ENCODE measurements at places on chromosomes 1 and 21.

DNA sequence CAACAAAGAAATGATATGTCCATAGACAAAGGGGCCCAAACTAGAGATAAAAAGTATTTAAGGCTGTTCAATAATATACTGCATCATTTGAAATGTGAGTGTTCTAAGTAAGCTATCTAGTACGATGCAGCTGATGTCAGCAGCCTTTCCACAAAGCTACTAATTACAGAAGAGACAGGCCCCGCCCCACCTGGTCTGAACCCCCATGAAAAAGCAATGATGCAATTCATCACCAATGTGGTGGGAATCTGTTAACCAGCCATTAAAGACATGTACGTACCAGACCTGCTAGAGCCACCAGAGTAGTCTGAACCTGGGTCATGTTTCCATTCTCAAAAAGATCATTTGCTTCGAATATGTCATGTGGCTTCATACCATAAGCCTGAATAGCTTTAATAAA is 25.1 kb downstream of the CNN3 start:
- no peak for DNase-seq

- no peak for DNase-seq
Measured at GRCh38 chr1:67646145-67647035, 38.6 kb upstream of the GADD45A start.

- no peak for DNase-seq
Measured at GRCh38 chr1:209104646-209105045, 478.9 kb upstream of the CAMK1G start.

- no peak for DNase-seq
Measured at GRCh38 chr1:240178366-240178765, 86.7 kb downstream of the FMN2 start.

DNA sequence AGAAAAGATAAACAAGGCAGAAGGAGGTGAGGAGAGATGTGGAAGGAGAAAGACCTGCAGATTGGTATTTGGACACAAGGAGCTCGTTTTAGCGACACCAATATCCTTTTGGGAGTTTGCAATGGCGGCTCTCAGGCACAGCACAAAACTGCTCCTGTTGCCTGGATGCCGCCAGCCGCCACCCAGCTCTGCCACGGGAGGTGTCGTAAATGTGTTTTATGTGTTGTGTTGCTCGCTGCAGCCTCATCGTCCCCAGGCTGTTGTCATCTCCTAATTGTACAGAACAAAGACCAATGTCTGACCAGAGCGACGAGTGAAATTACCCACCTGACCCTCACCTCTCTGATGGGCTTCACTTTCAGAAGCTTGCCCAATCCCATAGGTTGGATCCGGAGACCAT is 96.6 kb upstream of the ZNF281 start:
- DNase-seq: no peak

DNA sequence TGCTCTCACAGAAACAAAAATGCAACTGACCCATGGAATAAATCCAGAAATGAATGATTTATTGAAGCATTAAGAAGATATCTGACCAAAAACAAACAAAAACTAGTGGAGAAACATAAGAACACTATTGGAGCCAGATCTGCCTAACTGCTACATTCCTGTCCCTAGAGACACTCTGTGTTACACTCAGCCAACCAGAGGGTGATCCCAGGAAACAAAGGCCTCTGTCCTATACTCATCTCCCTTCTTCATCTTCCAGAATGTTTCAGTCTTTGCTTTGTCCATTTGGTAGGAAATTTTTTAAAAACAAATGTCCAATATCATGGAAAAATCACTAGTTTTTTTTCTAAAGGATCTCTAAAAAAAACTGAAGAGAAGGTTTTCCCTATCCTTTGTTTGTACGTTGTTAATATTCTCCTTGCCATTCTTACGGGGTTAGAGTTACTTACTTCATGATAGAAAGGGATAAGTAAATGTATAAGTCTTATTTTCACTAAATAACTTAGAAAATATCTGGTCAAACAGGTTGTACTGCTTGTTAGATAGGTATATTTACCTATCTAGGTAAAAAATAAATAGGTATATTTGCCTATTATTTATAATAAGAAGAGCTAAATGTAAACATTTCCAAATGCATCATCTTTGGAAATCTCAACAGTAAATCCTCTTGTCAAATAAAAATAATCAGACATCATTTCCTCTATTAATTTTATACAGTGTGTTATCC is 59.1 kb downstream of the NME7 start:
- DNase-seq: no peak

GRCh38 chr1:9824702-9825089 is 931 bp upstream of the CLSTN1 start:
- DNase-seq: no peak

- no peak for DNase-seq
Measured at GRCh38 chr1:176903474-176903873, 261.0 kb downstream of the ASTN1 start.

GRCh38 chr1:8136766-8137165 is 110.7 kb upstream of the ERRFI1 start:
- DNase-seq: no peak

- no peak for DNase-seq
Measured at GRCh38 chr1:28507247-28507645, 1.4 kb downstream of the RCC1 start.

GRCh38 chr1:183065168-183065706 is 42.0 kb downstream of the LAMC1 start:
- DNase-seq: no peak

DNA sequence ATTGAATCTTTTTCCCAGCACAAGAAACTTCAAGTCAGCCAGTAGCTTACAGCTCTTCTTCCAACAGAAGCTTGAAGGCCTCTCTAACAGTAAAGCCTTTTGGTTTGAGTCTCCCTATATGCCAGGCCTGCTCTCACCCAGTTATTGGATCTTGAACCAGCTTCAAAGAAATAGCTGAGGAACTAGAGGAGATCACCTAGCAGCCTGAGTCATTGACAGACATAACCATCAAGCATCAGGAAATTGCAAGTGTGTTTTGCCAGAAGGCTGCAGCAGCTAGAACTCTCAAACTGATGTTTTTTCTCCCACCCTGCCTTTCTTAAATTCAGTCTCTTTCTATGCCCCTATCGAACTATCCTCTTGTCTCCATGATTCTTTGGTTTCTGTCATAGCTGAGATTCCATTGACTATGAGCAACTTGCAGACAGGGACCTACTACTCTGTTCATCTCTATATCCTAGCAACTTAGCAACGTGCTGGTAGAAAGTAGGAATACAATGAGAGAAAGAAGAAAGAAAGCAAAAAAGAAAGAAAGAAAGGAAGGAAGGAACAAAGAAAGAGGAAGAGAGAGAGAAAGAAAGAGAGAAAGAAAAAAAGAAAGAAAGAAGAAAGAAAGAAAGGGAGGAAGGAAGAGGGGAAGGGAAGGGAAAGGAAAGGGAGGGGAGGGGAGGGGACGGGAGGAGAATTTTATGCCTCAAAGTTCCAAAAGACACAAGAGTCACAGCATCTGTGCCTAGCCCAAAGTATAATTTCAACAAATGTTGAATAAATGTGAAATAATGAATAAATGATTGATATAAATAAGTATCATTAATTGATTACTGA is 60.0 kb upstream of the FGGY start:
- DNase-seq: no peak

DNA sequence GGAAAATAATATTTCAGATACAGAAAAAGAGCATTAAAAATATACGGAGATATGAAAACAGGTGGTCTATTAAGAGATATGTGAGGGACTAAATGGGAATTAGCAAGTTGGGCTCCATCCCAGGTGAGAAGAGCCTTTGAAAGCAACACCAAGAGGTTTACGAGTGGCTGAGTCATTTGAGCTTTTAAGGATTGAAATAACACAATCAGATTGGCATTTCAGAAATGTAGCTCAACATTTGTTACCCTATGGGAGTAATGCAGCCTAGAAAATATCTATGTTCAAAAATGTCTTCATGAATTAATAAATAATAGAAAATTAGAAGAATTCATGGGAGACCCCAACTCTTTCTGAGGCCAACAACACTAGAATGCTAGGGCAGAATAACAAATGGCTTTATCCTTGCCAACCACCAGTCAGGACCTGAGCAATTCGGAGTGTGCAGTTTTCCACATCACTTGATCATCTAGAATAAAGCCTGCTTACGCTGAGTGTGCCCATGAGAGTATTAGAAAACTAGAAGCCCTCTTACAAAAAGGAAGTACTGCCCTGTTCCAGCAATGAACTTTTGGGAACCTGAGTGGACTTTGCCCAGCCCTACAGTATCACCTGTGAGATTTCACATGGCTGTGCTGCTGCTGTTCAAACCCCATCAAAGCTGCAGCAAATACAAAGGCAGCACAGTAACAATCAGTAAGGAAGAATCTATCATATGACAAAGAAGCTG is 538.0 kb upstream of the CAMK1G start:
- no peak for DNase-seq

- DNase-seq: no peak
Measured at GRCh38 chr1:220894025-220894923, 15.0 kb downstream of the HLX start.

GRCh38 chr1:203673550-203674411 is 47.1 kb downstream of the ATP2B4 start:
- peak; percentile 49 for DNase-seq

- no peak for DNase-seq
Measured at GRCh38 chr1:107776900-107777663, 187.9 kb downstream of the VAV3 start.

DNA sequence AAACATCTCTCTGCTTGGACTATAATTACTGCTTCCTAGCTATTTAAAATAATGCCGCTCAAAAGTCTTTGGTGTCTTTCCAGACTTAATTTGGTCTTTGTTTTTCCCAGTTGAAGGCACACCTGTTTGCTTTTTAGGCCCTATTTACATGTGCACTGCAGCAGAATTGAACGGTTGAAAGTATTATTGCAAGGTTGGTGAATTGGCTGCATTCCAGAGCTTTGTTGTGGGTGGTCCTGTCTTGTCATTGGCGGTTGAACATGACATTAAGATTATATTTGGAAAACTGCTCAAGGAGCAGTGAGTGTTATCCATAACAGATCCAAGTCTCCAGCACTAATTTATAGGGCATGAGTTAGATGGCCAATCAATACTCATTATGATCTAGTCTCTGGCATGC is 656.3 kb downstream of the PTPRC start:
- DNase-seq: no peak

DNA sequence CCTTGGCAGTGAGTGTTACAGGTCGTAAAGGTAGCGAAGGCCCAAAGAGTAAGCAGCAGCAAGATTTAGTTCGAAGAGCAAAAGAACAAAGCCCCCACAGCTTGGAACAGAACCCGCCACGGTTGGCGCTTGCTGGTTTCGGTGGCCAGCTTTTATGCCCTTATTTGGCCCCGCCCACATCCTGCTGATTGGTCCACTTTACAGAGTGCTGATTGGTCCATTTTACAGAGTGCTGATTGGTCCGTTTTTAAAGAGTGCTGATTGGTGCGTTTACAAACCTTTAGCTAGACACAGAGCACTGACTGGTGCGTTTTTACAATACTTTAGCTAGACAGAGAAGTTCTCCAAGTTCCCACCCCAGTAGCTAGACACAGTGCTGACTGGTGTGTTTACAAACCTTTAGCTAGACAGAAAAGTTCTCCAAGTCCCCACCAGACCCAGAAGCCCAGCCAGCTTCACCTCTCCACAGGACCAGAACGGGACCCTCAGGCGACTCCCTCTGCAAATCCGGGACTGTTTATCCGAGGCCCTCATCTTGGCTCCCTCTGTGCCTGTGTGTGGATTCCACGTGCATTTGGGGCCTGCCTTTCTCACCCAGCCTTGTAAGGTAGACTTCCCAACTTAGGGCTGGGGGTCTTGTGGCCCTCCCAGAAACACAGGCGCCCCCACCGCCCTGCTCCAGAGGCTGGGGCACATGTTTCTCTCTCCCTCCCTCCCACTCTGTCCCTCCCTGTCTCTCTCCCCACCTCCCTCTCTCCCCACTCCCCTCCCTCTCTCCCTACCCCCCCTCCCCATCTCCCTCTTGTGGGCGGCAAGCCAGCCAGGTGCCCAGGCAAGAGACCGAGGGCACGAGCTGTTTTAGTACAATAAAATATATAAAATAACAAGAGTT is 12.6 kb downstream of the FTCD start:
- no peak for DNase-seq

GRCh38 chr1:112496290-112496689 is 12.5 kb upstream of the WNT2B start:
- DNase-seq: no peak

GRCh38 chr1:214003233-214003632 is 15.5 kb downstream of the PROX1 start:
- no peak for DNase-seq

DNA sequence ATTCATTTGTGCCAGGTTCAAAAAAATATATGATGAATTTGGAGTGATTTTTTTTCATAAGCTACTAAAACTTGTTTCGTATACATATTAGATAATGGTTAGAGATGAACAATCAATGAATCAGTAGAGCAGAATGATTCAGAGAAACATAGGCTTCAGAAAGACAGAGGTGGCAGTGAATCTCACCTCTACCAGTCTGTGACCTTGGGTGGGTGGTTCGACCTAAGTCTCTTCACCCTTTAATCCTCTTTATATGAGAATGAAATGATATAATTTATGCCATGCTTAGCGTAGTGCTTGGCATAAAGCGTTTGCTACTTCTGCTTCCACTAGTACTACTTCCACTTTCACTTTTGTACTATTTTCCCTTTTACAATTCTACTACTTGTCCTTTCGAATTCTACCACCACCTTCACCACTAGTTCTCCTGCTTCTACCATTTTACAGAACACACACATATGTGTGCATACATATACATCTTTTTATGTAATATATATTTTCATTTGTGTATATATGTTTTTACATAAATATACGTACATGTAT is 45.1 kb downstream of the FYB2 start:
- DNase-seq: no peak

DNA sequence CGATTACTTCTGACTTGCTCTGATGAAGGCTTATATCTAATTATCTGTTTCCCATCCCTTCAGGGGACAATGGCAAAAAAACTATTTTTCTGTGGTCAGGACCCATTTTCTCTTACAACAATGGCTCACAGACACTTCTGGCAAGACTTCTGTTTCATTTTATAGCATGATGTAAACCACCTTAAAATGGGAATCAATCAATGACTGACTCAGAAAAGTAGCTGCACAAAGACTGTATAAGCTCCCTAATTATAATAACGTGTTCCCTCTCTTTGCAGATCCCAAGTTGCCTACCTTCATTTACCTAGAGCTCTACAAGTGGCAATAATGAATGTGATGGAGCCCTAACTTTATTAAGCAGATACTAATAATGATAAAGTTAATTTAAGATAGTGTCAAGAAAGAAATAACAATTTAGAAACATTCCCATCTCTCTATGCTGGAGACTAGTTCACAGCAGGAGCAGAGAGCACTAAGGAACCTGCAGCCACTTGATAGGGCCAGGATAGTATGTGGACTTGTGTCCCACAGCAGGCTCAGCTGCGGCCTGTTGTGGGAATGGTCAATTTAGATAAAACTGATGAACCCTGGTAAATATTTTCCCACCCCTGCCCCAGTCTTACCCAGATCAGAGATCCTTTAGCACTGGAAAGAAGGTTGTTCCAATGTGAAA is 538 bp downstream of the GBP2 start:
- no peak for DNase-seq

- no peak for DNase-seq
Measured at GRCh38 chr1:2322065-2322571, 69.2 kb downstream of the MORN1 start.

DNA sequence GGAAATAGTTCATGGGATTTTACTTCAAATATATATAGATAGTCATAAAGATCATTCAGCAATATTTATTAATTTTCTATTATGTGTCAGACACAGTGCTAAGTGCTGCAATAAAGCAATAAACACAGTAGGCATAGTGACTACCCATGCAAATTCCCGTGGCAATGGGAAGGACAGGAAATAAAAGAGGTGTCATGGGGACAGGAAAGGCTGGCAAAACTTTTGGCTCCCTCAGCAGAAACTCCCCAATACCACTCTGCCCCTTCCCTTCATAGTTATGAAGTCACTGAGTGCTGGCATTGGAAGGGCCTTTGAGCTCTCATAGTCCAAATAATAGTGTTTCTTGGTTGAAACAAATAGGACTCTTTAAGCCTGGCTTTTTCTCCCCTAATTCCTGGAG is 104.4 kb upstream of the DPT start:
- DNase-seq: no peak

Data from stimulated activated CD8-positive, alpha-beta memory T cell treated with anti-CD3 and anti-CD28 coated beads, Interleukin-15, amount 100 ng/mL, for 48 hours (primary cell).